ENCODE measurements at places on chromosomes 3 and 15. TPM values are rescaled to one million over a fixed set of nuclear protein-coding genes. Genes with fewer than 3 reads are reported as not detected.

FEZF2 gene
- total RNA-seq, result not detected

GP5 gene
- 0.08 TPM for total RNA-seq

DNA sequence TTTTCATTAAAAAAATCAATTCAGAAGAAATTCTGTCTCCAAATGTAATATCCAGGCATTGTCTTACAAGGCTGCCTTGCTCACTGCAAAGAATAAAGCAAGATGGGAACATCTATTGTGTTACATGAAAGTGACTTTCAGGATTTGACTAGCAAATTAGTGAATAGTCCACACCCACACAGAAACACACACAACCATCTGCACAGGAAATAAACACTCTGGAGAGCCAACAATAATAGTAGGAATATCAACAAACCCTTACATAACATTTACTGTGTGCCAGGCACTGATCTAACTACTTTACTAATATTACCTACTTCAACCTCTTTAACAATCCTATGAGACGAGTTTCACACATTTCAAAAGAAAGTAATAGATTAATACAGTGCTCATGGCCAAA lies 28.9 kb upstream of the ZNF385D start:
- no peaks in the 10 kb centered on the region for H3K36me3 ChIP-seq
- DNase-seq, result no peak
- H3K4me3 ChIP-seq, result no peak overlapping the region
- no peaks in the 10 kb centered on the region for H3K4me1 ChIP-seq

DNA sequence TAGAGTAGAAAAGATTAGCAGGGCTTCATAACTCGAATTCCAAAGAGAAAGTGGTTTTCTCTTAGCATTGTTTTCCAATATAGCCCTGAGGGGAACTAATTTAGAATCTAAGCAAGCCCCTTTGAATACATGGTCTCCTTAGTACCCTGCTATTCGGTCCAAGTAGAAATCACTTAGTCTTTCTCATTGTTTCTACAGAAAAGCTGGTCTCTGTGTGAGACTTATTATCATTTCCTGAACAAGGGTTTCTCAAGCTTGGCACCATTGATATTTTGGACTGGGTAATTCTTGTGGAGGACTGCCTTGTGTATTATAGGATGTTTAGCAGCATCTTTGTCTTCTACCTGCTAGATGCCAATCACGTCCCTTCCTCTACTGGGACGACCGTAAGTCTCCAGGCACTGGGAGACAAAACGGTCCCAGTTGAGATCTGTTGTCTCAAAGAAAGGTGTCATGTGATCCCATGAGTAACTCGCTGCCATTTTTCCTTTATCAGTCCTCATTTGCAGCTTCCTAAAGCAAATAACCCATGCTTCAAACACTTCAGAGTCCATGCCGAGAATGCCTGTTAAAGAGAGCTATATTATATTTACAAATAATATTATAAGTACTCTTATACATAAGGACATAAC lies 230.7 kb upstream of the SLCO3A1 start:
- no peak for DNase-seq
- H3K4me3 ChIP-seq, result no peak overlapping the region
- H3K27me3 ChIP-seq, result no peaks in the 10 kb centered on the region
- peaks cover 4% of the 10 kb centered on the region for H3K4me1 ChIP-seq
- H3K27ac ChIP-seq, result no peak overlapping the region

GRCh38 chr3:63613561-63613960 lies 38.9 kb upstream of the SNTN start:
- DNase-seq, result no peak
- no peak overlapping the region for H3K4me3 ChIP-seq
- no peak overlapping the region for H3K27ac ChIP-seq
- no peaks in the 10 kb centered on the region for H3K27me3 ChIP-seq
